A549 treated with GW870086 at 1 μM for 4 hours (cell line): ENCODE measurements at places on chromosomes 12 and 14. TPM values are rescaled to one million over a fixed set of nuclear protein-coding genes. Genes with fewer than 3 reads are reported as not detected.

The PLEK2 gene
- 19.1 to 23.2 TPM (median 22.6 TPM) in 5 replicates for total RNA-seq

The CKB gene
- total RNA-seq = 116 to 147 TPM (median 130 TPM) in 5 replicates

The TRHDE gene
- 0.14 to 0.19 TPM in 2 of 5 replicates, not detected in the others for total RNA-seq

The SCNN1A gene
- 12.4 to 15.8 TPM (median 13.7 TPM) in 5 replicates for total RNA-seq

The KRT8 gene
- 3,905 to 4,615 TPM (median 4,500 TPM) in 5 replicates for total RNA-seq

The PARPBP gene
- 16.8 to 24.2 TPM (median 20.5 TPM) in 5 replicates for total RNA-seq

The GNPTAB gene
- total RNA-seq = 9.6 to 14.9 TPM (median 13.5 TPM) in 5 replicates

The DEGS2 gene
- 1.4 to 3.2 TPM (median 2.6 TPM) in 5 replicates for total RNA-seq

The PZP gene
- total RNA-seq = not detected in 5 replicates

The DDX54 gene
- 49.9 to 80.9 TPM (median 73.8 TPM) in 5 replicates for total RNA-seq

The TMEM132D gene
- total RNA-seq = not detected in 5 replicates

The FAM90A1 gene
- total RNA-seq = 0.10 to 0.11 TPM (median 0.10 TPM) in 3 of 5 replicates, not detected in the others

The BCL2L14 gene
- 0.10 TPM in 1 of 5 replicates, not detected in the others for total RNA-seq

The CDKN1B gene
- 12.8 to 16.9 TPM (median 16.0 TPM) in 5 replicates for total RNA-seq

The OAS3 gene
- total RNA-seq = 20.3 to 28.0 TPM (median 24.7 TPM) in 5 replicates

The AMHR2 gene
- 0.75 to 1.9 TPM (median 1.1 TPM) in 5 replicates for total RNA-seq

The SPRYD4 gene
- 1.7 to 2.0 TPM (median 1.9 TPM) in 5 replicates for total RNA-seq

The KRT80 gene
- 30.3 to 43.4 TPM (median 36.8 TPM) in 5 replicates for total RNA-seq

The FAM222A gene
- 3.5 to 5.7 TPM (median 5.1 TPM) in 5 replicates for total RNA-seq

The RNASE4 gene
- total RNA-seq = 5.6 to 10.0 TPM (median 7.3 TPM) in 5 replicates

The HCFC2 gene
- total RNA-seq = 3.1 to 5.6 TPM (median 4.5 TPM) in 5 replicates

The PTMS gene
- 593 to 907 TPM (median 774 TPM) in 5 replicates for total RNA-seq

The MYH6 gene
- 0.02 to 0.03 TPM in 2 of 5 replicates, not detected in the others for total RNA-seq

The METTL1 gene
- total RNA-seq = 47.0 to 58.3 TPM (median 51.6 TPM) in 5 replicates

The ESRRB gene
- total RNA-seq = 0.13 to 0.26 TPM (median 0.25 TPM) in 5 replicates

The PLXNC1 gene
- 0.03 to 0.17 TPM (median 0.13 TPM) in 5 replicates for total RNA-seq

The GPR162 gene
- total RNA-seq = 0.27 to 1.1 TPM (median 0.61 TPM) in 5 replicates

The KCNC2 gene
- total RNA-seq = not detected in 5 replicates

The DDX51 gene
- 20.3 to 30.9 TPM (median 26.2 TPM) in 5 replicates for total RNA-seq

The LRTM2 gene
- 0.03 to 0.05 TPM in 2 of 5 replicates, not detected in the others for total RNA-seq

The SLC11A2 gene
- 15.0 to 24.1 TPM (median 22.6 TPM) in 5 replicates for total RNA-seq

The INHBC gene
- total RNA-seq = not detected in 5 replicates

The GLIPR1L2 gene
- total RNA-seq = 0.11 to 0.24 TPM (median 0.22 TPM) in 5 replicates

The ARL1 gene
- 54.1 to 69.5 TPM (median 64.2 TPM) in 5 replicates for total RNA-seq

The SOAT2 gene
- 0.06 to 0.44 TPM (median 0.40 TPM) in 5 replicates for total RNA-seq

The CD69 gene
- 0.16 TPM in 1 of 5 replicates, not detected in the others for total RNA-seq

The NELL2 gene
- 0.06 to 0.21 TPM (median 0.08 TPM) in 3 of 5 replicates, not detected in the others for total RNA-seq

The SLC4A8 gene
- total RNA-seq = 0.67 to 2.7 TPM (median 1.3 TPM) in 5 replicates

The GPR84 gene
- not detected in 5 replicates for total RNA-seq

The HAL gene
- total RNA-seq = 0.29 to 0.75 TPM (median 0.36 TPM) in 5 replicates

The MAP1LC3B2 gene
- total RNA-seq = 1.3 to 1.6 TPM (median 1.3 TPM) in 5 replicates

The AQP6 gene
- total RNA-seq = not detected in 5 replicates

The RERGL gene
- total RNA-seq = not detected in 5 replicates

The SMCO3 gene
- 0.06 TPM in 1 of 5 replicates, not detected in the others for total RNA-seq

The ADGRD1 gene
- 0.28 to 0.78 TPM (median 0.46 TPM) in 5 replicates for total RNA-seq

The TSHR gene
- total RNA-seq = not detected in 5 replicates

The TEAD4 gene
- 36.6 to 46.0 TPM (median 45.1 TPM) in 5 replicates for total RNA-seq

The CLEC4A gene
- 0.19 to 0.38 TPM in 2 of 5 replicates, not detected in the others for total RNA-seq

The PROX2 gene
- not detected in 5 replicates for total RNA-seq

The LRFN5 gene
- total RNA-seq = not detected in 5 replicates

The SERPINA12 gene
- total RNA-seq = not detected in 5 replicates

The RIMKLB gene
- 13.7 to 19.2 TPM (median 17.4 TPM) in 5 replicates for total RNA-seq

The KCNMB4 gene
- total RNA-seq = 0.11 to 0.51 TPM (median 0.25 TPM) in 5 replicates
